Dorsolateral prefrontal cortex (tissue), 122 donors: ENCODE measurements at places on chromosomes 13 and 19.

GRCh38 chr13:73339086-73339485, 280.3 kb downstream of the KLF5 start:
- no peak for DNase-seq

DNA sequence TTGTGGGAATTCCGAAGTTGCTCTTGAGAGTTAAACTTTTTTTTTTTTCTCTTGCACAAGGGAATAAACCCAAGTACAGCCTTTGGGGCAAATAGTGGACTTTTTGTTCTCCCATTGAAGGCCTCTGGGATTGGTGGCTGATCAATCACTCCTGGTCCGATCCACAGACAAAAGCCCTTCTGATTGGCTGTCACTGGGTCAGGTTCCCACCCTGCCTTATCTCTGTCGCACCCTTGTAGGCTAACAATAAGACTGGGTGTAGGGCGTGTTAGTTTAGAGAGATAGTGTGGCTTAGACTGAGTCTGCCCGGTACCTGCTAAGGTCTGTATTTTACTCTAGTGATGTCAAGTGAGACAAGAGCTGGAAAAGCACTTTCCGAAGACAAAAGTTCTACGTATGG, 380.8 kb downstream of the NDFIP2 start:
- DNase-seq: no peak

GRCh38 chr13:99034333-99035085, 56.6 kb upstream of the DOCK9 start:
- no peak for DNase-seq

GRCh38 chr13:51944428-51944827, 66.8 kb downstream of the ATP7B start:
- no peak for DNase-seq

DNA sequence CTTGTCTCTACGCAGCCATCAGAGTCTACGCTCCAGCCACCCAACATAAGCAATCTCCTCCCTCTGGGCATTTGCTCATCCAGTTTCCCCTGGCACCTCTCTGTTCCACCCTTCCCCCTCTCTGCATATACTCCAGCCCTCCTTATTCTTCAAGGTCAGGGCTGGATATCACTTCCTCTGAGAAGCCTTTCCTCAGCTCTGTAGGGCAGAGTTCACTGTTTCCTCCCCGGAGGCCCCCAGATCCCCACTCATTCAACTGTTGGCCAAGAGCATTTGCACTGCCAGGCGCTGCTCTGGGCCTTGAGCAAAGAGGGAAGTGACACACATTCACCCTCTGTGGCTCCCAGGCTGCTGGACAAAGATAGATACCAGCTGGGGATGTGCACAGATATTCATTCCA, 3.3 kb downstream of the FCGRT start:
- DNase-seq: no peak

DNA sequence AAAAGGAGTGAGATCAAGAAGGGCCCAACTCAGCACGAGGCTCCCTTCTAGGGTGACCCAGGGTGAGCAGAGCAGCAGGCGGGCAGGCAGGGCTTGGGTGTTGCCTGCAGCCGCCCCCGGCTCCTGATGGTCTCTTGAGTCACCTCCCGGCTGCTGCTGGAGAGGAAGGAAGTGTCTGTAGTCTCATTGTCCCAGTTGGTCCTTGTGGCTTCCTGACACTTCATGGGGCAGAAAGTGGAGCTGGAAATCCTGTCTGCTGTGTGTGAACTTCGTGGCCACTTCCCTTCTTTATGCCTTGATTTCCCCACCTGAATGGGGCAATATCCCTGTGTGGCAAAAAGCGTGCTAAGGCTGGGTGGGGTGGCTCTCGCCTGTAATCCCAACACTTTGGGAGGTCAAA, 2.5 kb downstream of the MAP1S start:
- DNase-seq: no peak

DNA sequence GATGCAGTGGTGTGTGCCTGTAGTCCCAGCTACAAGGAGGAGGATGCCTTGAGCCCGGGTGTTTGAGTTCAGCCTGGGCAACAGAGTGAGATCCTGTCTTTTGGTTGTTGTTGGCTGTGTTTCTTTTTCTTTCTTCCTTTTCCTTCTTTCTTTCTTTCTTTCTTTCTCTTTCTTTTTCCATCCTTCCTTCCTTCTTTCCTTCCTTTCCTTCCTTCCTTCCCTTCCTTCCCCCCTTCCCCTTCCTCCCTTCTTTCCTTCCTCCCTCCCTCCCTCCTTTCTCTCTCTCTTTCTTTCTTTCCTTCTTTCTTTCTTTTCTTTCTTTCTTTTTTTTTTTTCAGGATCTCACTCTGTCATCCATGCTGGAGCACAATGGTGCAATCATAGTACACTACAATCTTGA, 46.5 kb upstream of the SIN3B start:
- DNase-seq: no peak

DNA sequence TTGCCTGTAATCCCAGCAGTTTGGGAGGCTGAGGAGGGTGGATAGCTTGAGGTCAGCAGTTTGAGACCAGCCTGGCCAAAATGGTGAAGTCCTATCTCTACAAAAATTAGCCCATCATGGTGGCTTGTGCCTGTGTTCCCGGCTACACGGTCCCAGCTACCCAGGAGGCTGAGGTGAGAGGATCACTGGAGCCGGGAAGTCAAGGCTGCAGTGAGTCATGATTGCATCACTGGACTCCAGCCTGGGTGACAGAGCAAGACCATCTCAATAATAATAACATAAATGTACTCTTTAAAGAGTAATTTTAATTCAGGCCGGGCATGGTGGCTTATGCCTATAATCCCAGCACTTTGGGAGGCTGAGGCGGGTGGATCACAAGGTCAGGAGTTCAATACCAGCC, 38.7 kb downstream of the SKA3 start:
- no peak for DNase-seq

- no peak for DNase-seq
These were observed 37.1 kb upstream of the LSM14A start for GRCh38 chr19:34135054-34135800.

GRCh38 chr13:95564091-95564490, 11.6 kb downstream of the CLDN10 start:
- no peak for DNase-seq

- DNase-seq: no peak
These were observed 7.0 kb upstream of the EGLN2 start for GRCh38 chr19:40791996-40792395.

- DNase-seq: no peak
These were observed 6.1 kb upstream of the LILRA5 start for GRCh38 chr19:54319049-54319448.

DNA sequence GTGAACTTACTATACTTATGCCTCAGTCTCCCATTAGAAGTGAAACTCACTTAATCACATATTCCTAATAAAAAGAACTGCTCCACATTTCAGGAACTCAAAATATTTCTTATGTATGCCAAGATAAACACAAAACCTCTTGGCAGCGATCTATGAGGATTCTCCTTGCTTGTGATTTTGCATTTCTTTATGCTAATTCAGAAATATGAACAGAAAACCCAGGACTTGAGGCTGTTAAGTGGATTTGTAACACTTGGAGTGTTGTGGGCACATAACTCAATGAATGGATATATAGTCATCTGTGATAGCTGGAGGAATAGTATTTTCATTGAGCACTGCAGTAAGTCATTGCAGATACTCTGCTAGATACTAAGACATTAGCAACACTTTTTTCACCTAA, 5.6 kb upstream of the KATNAL1 start:
- no peak for DNase-seq

DNA sequence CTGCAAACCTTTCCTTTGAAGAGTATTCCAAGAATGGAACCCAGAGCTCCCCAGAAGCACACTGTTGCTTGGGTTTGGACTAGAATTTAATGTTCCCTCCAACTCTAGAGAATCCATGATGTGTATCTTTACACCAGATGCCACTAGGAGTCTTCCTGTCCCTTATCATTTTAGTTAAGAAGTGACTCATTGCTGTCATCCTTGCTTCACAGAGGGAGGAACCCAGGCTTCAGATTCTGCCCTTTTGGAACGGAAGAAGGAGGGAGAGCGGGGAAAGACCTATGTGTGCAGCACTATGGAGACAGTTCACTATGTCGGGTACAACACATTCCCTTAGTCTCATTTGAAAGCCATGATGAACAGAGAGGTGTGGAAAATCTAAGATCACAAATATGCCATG, 2.1 kb upstream of the ATP12A start:
- no peak for DNase-seq

GRCh38 chr13:42396501-42396900, 124.5 kb downstream of the AKAP11 start:
- no peak for DNase-seq

GRCh38 chr19:35260694-35261304, 8.0 kb upstream of the USF2 start:
- DNase-seq: no peak

GRCh38 chr13:43196086-43196621, 172.8 kb downstream of the DNAJC15 start:
- peak; percentile 72 for DNase-seq

DNA sequence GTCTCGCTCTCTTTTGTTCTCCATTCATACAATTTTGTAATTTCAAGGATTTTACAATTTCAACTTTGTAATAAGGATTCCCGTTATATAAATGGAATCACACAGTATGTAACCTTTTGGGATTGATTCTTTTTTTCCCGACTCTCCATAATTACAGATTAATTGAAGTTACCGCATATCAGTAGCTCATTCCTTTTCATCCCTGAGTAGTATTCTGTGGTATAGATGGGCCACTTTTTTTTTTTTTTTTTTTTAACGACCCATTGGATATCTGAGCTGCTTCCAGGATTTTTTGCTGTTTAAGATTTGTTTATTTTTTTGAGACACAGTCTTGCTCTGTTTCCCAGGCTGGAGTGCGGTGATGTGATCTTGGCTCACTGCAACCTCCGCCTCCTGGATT, 27.8 kb downstream of the UHRF1 start:
- DNase-seq: no peak

DNA sequence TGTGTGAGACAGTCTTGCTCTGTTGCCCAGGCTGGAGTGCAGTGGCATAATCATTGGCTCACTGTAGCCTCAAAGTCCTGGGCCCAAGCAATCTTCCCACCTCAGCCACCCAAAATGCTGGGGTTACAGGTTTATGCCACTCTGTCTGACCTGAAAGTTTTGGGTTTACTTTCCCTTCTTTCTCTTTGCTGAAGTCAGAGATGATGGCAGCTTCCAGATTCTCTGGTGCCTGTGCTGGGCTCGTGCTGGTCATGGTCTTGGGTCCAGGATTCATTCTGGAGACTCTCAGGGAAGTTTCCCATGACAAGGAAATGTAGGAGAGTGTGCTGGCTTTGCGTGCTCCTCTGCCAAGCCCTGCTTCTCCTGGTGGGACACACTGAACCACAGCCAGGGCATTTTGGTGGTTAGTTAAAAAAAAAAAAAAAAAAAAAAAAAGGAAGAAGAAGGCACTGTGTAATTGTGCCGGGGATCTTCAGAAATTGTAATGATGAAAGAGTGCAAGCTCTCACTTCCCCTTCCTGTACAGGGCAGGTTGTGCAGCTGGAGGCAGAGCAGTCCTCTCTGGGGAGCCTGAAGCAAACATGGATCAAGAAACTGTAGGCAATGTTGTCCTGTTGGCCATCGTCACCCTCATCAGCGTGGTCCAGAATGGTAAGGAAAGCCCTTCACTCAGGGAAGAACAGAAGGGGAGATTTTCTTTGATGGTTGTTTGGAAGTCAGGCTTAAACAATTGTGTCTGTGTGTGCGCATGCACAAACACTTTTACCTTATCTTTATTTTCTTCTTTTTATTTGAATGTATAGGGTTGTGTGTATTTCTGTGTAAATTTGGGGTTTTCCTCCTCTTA, at the start of gene ALOX5AP:
Gene ALOX5AP, plus strand, starts transcription at position 519 of the 847 bp plus-strand sequence. Its CDS starts 63 bp downstream, at position 582.
- DNase-seq: no peak

DNA sequence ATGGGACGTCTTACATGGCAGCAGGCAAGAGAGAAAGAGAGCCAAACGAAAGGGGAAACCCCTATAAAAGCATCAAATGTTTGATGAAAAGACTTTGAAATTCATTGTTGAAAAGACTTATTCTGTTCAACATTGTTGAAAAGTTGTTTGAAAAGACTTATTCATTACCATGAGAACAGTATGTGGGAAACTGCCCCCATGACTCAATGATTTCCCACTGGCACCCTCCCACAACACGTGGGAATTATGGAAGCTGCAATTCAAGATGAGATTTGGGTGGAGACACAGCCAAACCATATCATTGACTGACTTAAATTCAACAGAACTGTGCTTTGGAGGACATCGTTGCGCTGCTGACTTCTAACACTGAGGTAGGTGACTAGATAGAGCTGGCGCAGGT, 48.0 kb upstream of the RCBTB2 start:
- no peak for DNase-seq

GRCh38 chr13:73779881-73780280, 354.3 kb downstream of the KLF12 start:
- no peak for DNase-seq

GRCh38 chr19:7692417-7693088, 9.4 kb downstream of the FCER2 start:
- no peak for DNase-seq

DNA sequence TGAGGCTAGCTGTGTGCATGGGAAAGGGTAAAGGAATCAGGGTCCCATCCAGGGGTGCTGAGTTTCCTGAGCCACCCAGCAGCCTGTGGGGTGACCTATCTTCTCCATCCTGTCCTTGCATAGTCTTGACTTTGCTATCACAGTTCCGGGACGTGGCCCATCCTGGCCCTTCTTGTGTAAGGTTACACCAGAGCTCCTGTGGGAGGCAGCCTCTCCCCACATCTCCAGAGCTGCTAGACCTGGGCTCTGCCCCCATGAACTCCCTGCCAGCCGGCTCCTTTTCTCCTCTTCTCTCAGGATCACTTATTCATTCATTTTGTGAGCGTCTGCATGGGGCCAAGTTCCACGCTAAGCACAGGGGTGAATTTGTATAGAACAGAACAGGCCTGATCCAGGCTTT, 238.9 kb downstream of the TSHZ3 start:
- no peak for DNase-seq
